Tibial nerve (tissue), 4 donors: ENCODE measurements at places on chromosomes 1 and 21. TPM values are rescaled to one million over a fixed set of nuclear protein-coding genes. Genes with fewer than 3 reads are reported as not detected.

IFI44L gene
- 25.8 TPM for total RNA-seq

ADORA1 gene
- total RNA-seq: 0.87 TPM

OR10Z1 gene
- not detected for total RNA-seq

SPRR4 gene
- not detected for total RNA-seq

LCE2A gene
- total RNA-seq: not detected

MTARC2 gene
- total RNA-seq: 40.5 TPM

GRCh38 chr1:62110198-62110817 is 84.3 kb upstream of the L1TD1 start:
- no peak overlapping the region for H3K4me3 ChIP-seq
- DNase-seq: no peak
- no peak overlapping the region for H3K27ac ChIP-seq
- H3K4me1 ChIP-seq: no peaks in the 10 kb centered on the region
- H3K27me3 ChIP-seq: no peaks in the 10 kb centered on the region
- no peaks in the 10 kb centered on the region for H3K36me3 ChIP-seq

DNA sequence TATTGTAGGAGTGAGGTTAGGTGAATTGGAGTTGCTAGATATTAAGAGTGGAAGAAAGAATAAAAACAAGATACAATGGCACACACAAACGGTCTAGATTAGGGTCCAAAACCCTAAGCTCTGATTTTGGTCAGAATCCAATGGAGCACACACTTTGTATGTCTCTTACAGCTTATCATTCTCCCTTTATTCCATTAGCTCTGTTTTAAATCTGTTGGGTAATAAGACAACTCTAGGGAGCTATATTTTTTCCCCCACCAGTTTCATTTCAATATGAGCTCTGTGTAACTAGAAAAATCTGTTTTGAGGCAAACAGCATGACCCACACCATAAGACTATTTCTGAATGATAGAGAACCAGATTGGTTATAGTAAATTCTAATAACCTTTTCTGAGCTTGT is 465.6 kb downstream of the ADGRL2 start:
- no peaks in the 10 kb centered on the region for H3K4me1 ChIP-seq
- H3K27ac ChIP-seq: no peak overlapping the region
- H3K27me3 ChIP-seq: no peaks in the 10 kb centered on the region
- no peak overlapping the region for H3K4me3 ChIP-seq
- no peak for DNase-seq
- no peaks in the 10 kb centered on the region for H3K36me3 ChIP-seq

- no peaks in the 10 kb centered on the region for H3K27me3 ChIP-seq
- H3K36me3 ChIP-seq: no peaks in the 10 kb centered on the region
- DNase-seq: no peak
- no peaks in the 10 kb centered on the region for H3K4me1 ChIP-seq
These were observed 75.8 kb upstream of the KCNA3 start for GRCh38 chr1:110750562-110750961.

DNA sequence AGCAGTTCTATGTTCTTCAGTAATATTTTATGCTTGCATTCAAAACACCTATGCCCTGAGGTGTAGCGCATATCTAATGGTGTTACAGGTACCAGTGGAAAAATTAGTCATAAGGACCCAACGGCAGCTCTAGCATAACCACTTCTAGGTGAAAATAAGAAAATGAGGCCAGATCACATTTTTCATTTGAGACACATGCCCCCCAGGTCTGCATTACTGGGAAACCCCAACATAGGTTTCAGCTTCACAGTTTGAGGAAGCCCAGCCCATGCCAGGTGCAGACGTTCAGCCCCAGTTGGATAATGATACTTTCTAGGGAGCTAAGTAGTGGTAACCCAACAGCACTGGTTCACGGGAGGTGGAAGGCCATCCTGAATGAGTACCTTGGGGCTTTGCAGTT is 129.8 kb downstream of the CNIH3 start:
- no peak for DNase-seq
- H3K36me3 ChIP-seq: no peaks in the 10 kb centered on the region
- no peaks in the 10 kb centered on the region for H3K4me1 ChIP-seq
- H3K27ac ChIP-seq: no peak overlapping the region
- no peaks in the 10 kb centered on the region for H3K27me3 ChIP-seq

DNA sequence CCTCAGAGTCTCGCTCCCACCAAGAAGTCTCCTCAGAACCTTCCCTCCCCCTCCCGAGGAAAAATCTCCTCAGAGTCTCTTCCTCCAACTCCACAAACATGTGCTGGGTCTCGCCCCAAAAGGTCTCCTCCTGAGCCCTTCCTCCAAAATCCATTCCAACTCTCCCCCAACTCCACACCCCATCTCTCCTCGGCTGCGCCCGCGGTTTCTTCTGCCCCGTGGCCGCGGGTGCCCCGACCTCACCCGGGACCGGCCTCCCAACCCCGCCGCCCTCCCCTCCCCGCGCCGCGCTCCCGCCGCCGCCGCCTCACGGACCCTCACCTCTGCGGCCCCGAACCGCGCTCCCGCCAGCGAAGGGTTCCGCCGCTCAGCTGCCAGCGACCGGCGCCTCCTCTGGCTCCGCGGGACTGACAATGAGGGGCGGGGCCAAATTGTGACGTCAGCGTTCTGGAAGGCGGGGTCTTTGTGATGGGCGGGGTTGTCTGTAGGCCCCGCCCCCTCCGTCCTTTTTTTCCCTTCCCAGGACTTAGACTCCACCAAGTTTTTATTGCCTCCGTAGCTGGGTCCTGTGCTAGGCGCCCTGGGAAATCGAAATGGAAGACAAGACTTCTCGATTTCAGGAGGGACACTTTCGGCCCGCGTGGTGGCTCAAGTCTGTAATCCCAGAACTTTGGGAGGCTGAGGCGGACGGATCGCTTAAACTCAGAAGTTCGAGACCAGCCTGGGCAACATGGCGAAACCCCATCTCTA is at the start of gene LUZP1:
Gene LUZP1 (minus strand): TSS at position 412 of the 750 bp plus-strand sequence.
- DNase-seq: peak; percentile 92
- H3K4me1 ChIP-seq: peaks cover 40% of the 10 kb centered on the region
- H3K27me3 ChIP-seq: no peaks in the 10 kb centered on the region
- H3K36me3 ChIP-seq: no peaks in the 10 kb centered on the region

- H3K4me3 ChIP-seq: no peak overlapping the region
These were observed 23.1 kb upstream of the CTPS1 start for GRCh38 chr1:40956407-40956806.

DNA sequence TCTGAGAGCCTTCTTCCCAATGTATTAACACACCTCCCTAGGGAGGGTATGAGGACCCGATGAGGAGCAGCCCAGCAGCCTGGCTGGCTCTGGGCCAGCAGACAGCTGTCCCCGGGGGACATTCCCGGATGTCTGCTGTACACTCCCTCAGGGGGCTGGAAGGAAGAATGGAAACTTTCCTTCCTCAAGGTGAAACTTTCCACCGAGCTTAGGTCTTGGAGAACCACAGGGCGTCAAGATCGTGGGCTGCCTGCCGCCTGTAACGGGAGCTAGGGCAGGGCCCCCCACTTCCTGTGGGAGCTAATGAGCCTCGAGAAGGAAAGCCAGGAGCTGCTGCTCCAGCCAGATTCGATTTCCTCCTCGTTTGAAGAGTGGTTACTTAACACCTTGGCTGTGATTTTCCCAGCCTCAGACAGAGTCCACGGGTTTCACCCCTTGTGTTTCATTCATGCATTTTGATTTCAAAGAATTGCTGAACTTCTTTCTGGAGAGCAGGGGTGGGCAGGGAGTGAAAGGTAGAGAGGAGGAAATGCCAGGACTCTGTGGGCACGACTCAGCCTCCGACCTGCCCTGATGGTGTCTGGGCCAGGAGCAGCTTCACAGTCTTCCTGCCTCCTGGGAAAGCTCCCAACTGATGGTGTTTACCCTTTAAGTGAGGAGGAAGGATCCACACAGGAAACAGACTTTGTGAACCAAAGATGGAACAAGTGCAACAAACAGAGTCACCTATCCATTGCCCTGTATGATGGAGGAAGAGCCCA is 29.7 kb downstream of the UBE2T start:
- no peaks in the 10 kb centered on the region for H3K36me3 ChIP-seq
- DNase-seq: no peak
- H3K27ac ChIP-seq: no peak overlapping the region
- no peaks in the 10 kb centered on the region for H3K27me3 ChIP-seq
- peaks cover 4% of the 10 kb centered on the region for H3K4me1 ChIP-seq
- no peak overlapping the region for H3K4me3 ChIP-seq

- DNase-seq: no peak
- no peaks in the 10 kb centered on the region for H3K27me3 ChIP-seq
- H3K4me1 ChIP-seq: no peaks in the 10 kb centered on the region
- H3K27ac ChIP-seq: no peak overlapping the region
- no peaks in the 10 kb centered on the region for H3K36me3 ChIP-seq
These were observed 428.4 kb downstream of the PTPRU start for GRCh38 chr1:29664711-29665110.

DNA sequence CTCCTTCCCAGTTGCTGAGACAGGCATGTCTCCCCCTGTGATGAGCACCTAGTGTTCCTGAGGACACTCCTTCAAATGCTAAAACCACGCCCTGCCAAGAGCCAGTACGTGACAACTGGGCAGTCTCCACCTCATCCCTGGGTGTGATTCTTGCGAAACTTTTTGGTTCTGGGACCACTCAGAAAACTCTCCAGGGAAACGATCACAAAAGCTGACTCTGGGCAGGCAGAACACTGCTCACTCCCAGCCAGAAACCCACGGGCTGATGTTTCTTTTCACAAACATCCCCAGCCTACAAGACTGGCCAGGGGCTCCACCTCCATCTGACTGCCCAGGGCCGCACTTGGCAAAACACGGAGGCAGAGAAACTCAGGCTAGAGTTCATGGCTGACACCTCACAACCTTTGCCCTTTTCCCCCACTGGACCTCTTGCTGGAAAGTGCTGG is 24.4 kb downstream of the DHRS3 start:
- H3K27me3 ChIP-seq: no peaks in the 10 kb centered on the region
- H3K27ac ChIP-seq: peak overlapping the region; percentile 62
- no peak overlapping the region for H3K4me3 ChIP-seq
- no peaks in the 10 kb centered on the region for H3K36me3 ChIP-seq

DNA sequence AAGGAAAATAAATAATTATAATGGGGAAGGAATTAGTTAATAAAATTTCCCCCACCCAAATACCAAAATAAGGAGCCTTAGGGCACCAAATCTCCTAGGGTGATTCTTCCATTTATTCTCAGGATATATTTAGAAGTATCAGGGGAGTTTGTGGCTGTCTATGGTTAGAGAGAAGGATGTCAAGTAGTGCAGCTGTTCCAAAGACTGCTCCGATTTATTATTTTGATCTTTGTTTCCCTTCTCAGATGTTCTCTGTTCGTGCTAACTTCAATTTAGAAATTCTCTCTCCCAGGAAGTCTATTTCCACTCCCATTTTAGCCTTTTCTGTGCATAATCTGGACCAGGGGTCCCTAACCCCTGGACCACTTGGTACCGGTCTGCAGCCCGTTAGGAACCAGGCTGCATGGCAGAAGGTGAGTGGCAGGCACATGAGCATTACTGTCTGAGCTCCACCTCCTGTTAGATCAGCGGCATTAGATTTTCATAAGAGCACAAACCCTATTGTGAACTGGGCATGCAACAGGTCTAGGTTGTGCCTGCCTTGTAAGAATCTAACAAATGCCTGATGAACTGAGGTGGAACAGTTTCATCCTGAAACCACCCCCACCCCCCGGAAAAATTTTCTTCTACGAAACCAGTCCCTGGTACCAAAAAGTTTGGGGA is 9.3 kb upstream of the MAST2 start:
- H3K27me3 ChIP-seq: no peaks in the 10 kb centered on the region
- no peaks in the 10 kb centered on the region for H3K4me1 ChIP-seq
- H3K27ac ChIP-seq: no peak overlapping the region
- no peaks in the 10 kb centered on the region for H3K36me3 ChIP-seq
- DNase-seq: no peak
- no peak overlapping the region for H3K4me3 ChIP-seq

- no peak overlapping the region for H3K4me3 ChIP-seq
- no peak overlapping the region for H3K27ac ChIP-seq
- H3K27me3 ChIP-seq: no peaks in the 10 kb centered on the region
- no peak for DNase-seq
These were observed 279.5 kb upstream of the POU3F1 start for GRCh38 chr1:38326135-38326534.

DNA sequence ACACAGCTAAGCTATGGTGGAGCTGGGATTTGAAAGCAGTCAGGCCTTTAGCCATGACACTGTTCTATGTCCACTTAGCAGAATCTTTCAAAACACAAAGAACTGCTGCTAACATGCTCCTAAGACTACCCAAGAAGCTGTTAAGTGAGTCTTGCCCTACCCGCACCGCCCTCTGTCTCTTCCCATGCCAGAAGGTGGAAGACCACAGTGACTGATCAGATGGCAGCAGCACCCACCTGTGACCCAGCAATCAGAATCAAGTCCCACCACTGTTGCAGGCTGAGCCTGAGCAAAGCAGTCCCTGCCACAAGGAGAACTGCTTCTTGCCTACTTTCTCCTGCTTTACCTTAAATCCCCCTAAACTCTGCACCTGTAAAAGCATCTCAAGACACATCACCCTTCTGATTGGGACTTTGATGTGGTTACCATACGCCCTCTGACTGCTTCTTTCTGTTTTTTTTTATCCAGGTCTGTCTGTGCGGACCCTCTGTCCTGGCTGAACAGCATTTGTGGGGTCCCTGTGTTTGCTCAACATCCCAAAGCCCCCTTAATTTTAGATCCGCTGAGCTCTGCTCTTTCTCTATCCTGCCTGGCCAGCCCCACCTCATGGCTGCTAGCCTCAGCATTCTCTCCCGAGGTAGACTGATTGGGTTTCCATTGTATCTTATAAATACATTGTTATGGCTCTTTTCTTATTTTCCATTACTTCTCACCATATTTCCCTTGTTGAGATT is 16.0 kb downstream of the IRF2BP2 start:
- H3K36me3 ChIP-seq: no peaks in the 10 kb centered on the region
- no peak for DNase-seq
- H3K27ac ChIP-seq: no peak overlapping the region
- no peaks in the 10 kb centered on the region for H3K27me3 ChIP-seq

- no peak overlapping the region for H3K4me3 ChIP-seq
- no peaks in the 10 kb centered on the region for H3K36me3 ChIP-seq
- no peaks in the 10 kb centered on the region for H3K27me3 ChIP-seq
- no peak for DNase-seq
- H3K27ac ChIP-seq: peak overlapping the region; percentile 21
These were observed 4.9 kb upstream of the B4GALT3 start for GRCh38 chr1:161182214-161182613.
